Ovary (tissue), 10 donors: ENCODE measurements at places on chromosomes 5 and 9. TPM values are rescaled to one million over a fixed set of nuclear protein-coding genes. Genes with fewer than 3 reads are reported as not detected.

DNA sequence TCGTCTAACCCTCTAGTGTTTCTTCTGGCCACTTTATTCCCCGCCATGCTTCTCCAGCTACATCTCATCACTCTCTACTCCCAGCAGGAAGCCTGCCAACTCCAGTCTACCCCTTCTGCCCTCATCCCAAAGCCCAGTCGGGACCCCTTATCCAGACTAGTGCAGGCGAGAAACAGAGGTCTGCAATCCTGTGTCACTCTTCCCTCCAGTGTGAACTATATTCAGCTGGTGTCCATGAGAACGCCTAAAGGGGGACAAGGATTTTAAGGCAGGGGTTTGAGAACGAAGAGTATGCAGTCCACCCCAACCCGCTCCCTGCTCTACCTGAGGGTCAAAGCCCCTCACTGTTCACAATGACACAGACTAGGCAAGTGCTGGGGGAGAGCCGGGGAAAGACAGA lies 41.7 kb upstream of the GABRP start:
- no peak for DNase-seq
- H3K27me3 ChIP-seq, result no peaks in the 10 kb centered on the region
- H3K27ac ChIP-seq, result no peak overlapping the region
- no peaks in the 10 kb centered on the region for H3K36me3 ChIP-seq
- no peaks in the 10 kb centered on the region for H3K4me1 ChIP-seq

DNA sequence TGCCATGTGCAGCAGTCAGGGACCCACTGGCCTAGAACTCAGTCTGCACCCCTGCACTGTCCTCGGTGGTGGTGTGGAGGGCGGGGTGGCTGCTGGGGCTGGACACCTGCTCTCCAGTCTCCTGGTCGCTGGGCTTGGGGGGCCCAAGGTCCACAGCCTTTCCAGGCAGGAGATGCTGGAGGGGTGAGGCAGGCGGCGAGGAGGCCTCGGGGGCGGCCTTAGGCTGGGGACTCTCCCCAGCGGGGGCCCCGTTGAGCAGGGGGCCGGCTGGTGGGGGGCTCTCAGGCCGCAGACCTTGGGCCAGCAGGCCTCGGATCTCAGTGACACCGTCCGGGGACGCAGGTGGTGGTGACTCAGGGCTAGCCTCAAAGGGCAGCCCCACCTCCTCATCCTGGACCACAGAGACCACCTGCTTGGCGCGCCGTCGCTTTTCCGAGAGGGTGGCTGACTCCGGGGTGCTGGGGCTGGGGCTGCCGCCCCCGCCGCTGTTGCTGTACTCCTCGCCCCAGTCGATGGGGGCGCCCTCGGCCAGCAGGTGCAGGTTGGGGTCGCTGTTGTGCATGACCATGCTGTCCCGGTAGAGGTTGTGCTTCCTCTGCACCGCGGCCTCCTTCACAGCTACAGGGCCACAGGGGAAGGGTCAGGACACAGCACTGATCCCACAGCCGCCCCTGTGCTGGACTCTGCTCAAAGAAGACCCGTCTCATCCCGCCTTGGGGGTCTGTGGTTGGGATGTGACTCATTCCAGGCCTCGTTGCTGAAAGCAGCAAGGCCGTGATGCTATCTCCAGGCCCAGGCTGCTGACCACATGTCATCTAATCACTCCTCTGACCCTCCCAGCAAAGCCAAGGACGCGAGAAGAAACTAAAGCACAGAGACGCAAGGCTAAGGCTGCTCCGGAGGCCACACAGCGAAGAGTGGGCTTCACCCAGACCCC lies 55.8 kb downstream of the LRSAM1 start:
- no peak for DNase-seq
- H3K27ac ChIP-seq, result no peak overlapping the region
- peaks cover 7% of the 10 kb centered on the region for H3K4me1 ChIP-seq
- H3K27me3 ChIP-seq, result no peaks in the 10 kb centered on the region
- H3K36me3 ChIP-seq, result no peaks in the 10 kb centered on the region

- no peaks in the 10 kb centered on the region for H3K4me1 ChIP-seq
- DNase-seq, result no peak
- H3K27me3 ChIP-seq, result no peaks in the 10 kb centered on the region
- no peak overlapping the region for H3K4me3 ChIP-seq
Measured at GRCh38 chr9:9904041-9904440, 708.8 kb downstream of the PTPRD start.

DNA sequence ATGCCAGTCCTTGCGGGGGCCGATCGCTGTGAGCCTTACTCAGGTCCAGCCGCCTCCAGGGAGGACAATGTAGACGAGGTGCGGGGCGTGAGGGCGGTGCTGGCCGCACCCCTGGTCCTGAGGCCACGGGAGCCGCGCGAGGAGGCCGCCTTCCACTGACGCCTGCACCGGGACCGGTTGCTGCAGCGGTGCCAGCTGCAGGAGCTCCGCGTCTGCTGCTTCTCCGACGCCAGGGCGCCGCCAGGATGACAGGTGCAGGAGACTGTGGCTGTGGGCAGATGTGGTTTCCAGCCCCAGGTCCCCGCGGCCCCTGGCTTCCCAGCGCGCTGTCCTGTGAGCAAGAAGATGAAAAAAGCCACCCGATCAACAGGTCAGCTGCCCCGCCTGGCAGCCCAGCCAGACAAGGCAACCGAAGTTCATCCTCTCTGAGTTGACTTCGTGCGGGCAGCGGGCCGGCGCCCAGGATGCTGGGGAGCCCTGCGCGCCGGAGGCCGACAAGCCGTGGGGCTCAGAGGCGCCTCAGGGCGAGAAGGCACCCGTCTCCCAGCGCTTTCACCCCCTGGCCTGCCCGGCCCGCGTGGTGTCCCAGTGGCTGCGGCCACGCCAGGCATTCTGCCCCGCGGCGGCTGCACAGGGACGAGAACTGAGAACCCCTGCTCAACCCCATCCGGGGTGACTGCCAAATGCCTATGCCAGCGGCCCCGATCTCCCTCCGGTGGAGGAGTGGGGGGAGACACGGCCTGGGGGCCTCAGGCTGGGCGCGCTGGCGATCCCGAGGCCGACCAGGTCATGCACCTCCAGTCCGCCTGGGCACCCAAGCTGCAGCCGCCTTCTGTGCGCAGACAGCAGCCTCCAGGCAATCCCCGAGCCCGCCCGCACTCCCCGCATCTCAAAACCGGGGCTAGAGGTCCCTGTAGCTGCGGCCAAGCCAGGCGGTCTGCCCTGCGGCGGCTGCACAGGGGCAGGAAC lies 43.4 kb upstream of the BICD2 start:
- no peaks in the 10 kb centered on the region for H3K36me3 ChIP-seq
- H3K27ac ChIP-seq, result no peak overlapping the region
- H3K27me3 ChIP-seq, result peaks cover 4% of the 10 kb centered on the region
- DNase-seq, result no peak
- peaks cover 9% of the 10 kb centered on the region for H3K4me1 ChIP-seq

GRCh38 chr9:134492721-134493460 lies 148.7 kb upstream of the COL5A1 start:
- H3K27ac ChIP-seq, result no peak overlapping the region
- no peak overlapping the region for H3K4me3 ChIP-seq
- H3K27me3 ChIP-seq, result no peaks in the 10 kb centered on the region
- no peaks in the 10 kb centered on the region for H3K36me3 ChIP-seq
- no peak for DNase-seq

DNA sequence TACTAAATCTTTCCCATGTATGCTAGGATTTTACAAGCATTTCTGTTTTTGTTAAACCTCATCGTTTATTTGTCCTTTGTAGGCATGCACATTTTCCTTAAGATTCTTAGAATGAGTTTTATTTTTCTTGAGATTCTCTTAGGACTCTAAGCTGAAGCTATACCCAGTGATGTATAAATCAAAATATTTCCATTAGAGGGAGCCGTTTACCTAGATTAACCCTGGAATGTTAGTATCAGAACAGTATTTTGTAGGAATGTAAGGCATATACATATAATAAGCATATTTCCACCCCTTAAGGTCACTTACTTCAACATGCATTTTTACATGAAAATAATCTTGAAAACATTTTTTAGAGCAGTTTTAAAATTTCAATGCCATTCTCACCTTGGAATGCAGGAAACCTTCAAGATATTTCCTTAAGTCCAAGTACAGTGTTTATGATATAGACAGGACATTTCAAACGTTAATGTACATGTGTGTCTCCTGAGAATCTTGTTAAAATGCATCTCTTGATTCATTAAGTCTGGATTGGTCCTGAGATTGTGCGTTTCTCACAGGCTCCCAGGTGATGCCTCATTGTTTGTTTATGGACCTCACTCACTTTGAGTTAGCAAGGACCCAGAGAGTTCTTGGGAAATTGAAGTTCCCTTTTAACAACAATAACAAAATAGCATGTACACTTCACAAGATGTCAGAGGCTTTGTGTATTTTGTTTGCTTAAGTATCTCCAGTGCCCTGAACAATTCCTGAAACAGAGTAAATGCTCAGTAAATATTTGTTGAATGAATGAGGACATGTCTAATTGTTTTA lies 34.9 kb upstream of the FCHO2 start:
- H3K27me3 ChIP-seq, result no peaks in the 10 kb centered on the region
- no peaks in the 10 kb centered on the region for H3K36me3 ChIP-seq
- no peaks in the 10 kb centered on the region for H3K4me1 ChIP-seq
- H3K4me3 ChIP-seq, result no peak overlapping the region
- no peak overlapping the region for H3K27ac ChIP-seq

- no peaks in the 10 kb centered on the region for H3K4me1 ChIP-seq
- no peak overlapping the region for H3K4me3 ChIP-seq
- no peak for DNase-seq
- H3K27ac ChIP-seq, result no peak overlapping the region
Measured at GRCh38 chr9:14418941-14419937, 105.3 kb upstream of the NFIB start.

DNA sequence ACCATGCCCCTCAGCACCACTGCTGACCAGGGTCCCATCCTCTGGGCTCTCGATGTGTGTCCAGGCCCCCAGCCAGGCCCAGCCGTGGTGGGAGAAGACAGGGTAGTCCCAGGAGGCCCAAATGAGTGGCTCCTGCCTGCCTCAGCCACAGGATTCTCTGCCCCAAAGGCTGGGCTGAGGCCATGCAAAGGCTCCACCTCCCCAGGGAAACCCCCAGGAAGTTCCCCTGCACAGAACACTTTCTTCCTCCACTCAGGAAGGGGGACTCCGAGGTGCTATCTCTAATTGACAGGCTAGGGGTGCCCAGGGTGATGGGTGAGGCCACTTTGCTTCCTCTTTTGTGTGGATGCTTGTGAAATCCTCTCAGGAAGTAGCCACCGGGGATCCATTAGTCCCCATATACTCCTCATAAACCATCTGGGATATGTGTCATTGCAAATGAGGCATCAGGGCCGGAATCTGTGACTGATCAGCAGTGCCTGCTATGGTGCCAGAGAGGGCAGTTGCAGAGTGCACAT lies 23.1 kb upstream of the TDRD7 start:
- no peak overlapping the region for H3K27ac ChIP-seq
- no peaks in the 10 kb centered on the region for H3K36me3 ChIP-seq
- no peak for DNase-seq
- no peaks in the 10 kb centered on the region for H3K4me1 ChIP-seq

DNA sequence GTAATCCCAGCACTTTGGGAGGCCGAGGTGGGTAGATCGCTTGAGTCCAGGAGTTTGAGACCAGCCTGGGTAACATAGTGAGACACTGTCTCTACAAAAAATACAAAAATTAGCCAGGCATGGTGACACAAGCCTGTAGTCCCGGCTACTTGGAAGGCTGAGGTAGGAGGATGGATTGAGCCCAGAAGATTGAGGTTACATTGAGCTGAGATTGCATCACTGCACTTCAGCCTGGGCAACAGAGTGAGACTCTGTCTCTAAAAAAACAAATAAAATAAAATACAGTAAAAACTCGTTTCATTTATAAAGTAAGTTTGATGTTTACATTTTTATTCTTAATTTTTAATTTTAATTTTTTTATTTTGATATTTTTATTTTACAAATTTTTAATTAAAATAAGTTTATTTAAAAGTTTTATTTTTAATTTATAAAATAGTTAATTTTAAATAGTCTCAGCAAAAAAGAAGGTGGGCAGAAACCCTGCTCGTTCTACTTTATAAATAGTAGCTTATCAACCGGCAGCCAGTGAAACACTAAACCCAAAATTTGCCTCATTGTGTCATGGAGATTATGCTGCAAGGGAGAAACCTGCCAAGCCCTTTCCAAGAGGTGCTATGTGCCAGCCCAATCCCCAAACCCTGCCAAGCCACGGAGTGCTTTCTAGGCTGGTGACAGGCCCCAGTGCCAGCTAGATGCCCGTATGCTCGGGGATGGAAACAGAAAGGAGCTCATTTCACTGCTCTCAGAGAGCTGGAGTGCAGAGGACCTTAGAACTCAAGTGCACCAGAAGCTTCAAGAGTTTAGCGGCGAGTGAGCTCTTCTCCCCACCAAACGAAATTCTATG lies 38.9 kb downstream of the SERINC5 start:
- no peak overlapping the region for H3K4me3 ChIP-seq
- DNase-seq, result no peak
- no peaks in the 10 kb centered on the region for H3K27me3 ChIP-seq
- H3K27ac ChIP-seq, result no peak overlapping the region

- no peaks in the 10 kb centered on the region for H3K27me3 ChIP-seq
- no peaks in the 10 kb centered on the region for H3K4me1 ChIP-seq
- DNase-seq, result no peak
Measured at GRCh38 chr5:98921947-98922505, 6.8 kb downstream of the CHD1 start.

The C5orf15 gene
- total RNA-seq, result 31.0 TPM

The ZFP2 gene
- 1.1 TPM for total RNA-seq
